ENCODE measurements at places on chromosomes 7 and 10.

GRCh38 chr7:66188645-66189044, 16.5 kb upstream of the TPST1 start:
- DNase-seq, result no peak

DNA sequence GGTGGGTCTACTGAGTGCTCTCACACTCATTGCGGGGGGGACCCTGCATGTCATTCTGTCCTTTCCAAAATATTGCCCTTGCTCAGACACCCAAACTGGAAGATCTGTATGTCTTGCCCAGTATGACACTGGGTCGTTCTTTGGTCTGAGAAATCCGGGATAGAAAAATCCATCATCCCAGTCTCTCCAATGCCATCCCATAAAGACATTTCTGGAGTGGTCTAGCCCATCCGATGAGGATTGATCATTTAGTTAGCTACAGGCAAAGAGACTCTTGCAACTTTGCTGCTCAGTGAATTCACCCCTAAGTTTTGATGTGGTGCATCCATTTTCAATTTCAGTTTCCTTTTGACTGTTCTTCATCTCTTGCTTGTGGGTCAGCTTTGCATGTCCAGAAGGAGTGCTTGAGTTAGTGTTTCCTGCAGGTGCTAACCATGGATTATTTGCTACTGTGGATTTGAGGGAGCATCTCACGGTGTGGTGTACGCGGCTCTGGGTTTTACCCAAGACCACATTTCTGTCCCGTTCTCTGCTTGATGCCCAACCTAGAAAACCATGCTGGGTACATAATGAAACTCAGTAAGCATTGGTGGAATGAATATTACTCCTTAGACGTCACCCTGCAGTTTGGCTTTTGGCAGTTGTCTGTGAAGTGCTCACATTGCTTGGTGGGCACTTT, 247.0 kb upstream of the MKI67 start:
- no peak for DNase-seq

DNA sequence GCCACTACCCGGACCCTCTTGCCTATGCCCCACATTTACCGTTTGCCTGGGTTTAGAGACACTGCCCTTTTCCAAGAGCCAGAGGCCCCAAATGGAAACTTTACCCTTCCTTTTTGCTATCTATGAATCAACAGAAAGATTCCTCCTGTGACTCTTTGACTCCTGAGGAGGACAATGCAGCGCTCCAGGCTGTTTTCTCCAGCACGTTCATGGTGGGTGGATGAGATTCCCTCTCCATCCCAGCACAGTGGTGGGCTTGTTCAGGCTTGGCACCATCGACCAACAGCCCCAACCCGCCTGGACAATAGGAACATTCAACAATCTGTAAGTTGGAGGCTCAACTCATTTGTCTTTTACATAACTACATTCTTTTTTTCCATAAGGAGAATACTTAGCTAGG, 55.9 kb downstream of the DLD start:
- no peak for DNase-seq

DNA sequence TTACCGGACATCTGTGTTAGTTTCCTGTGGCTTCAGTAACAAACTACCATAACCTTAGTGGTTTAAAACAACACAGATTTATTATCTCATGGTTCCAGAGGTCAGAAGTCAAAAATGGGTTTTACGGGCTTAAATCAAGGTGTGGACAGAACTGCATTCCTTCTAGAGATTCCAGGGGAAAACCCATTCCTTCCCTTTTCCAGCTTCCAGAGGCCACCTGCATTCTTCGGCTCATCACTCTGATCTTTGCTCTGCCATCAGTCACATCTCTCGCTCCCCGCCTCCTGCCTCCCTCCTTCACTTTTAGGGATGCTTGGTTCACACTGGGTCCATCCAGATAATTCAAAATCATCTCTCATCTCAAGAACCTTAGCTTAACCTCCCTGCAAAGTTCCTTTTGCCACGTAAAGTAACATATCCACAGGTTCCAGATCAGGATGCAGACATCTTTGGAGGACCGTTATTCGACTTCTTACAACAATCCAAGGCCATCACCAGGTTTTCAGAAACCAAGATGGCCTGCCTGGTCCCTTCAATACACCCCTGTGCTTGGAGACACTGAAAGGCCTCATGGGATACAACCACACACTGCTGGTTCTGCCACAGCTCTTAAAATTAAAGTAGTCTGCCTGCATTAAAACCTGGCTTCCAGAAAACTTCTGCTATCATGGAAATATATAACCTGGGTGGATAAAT, 225.9 kb upstream of the MYO3A start:
- DNase-seq, result no peak

DNA sequence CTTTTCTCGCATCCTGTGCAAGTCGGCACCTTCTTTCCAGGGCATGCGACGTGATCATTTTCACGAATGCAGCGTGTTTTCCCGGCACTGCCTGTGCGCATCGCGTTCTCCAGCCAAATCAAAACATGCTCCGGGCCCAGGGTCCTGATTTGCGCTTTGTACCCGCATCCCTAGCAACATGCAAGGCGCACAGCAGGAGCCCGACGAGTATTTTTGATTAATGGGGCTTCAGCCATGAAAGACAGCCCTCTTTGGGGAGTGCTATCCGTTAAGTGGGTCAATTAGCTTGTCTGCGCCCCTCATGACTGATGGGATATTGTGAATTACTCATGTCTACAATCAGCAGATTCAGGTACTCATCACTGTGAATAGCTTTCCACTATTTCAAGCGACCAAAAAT, 243.3 kb upstream of the RNF32 start:
- no peak for DNase-seq

- DNase-seq, result no peak
These were observed 136.9 kb downstream of the SKIDA1 start for GRCh38 chr10:21388589-21388988.
